Smooth muscle cell of bladder (primary cell): ENCODE measurements at places on chromosomes 11 and 22. TPM values are rescaled to one million over a fixed set of nuclear protein-coding genes. Genes with fewer than 3 reads are reported as not detected.

PHLDA2 gene
- total RNA-seq = 1.6 and 2.4 TPM in 2 replicates

MIOX gene
- not detected in 2 replicates for total RNA-seq

IFITM5 gene
- total RNA-seq = not detected in 2 replicates

MEI1 gene
- total RNA-seq = 0.46 and 1.1 TPM in 2 replicates

HNRNPUL2 gene
- 7.3 and 9.7 TPM in 2 replicates for total RNA-seq

CARNS1 gene
- total RNA-seq = under 0.01 and 0.09 TPM in 2 replicates

DERL3 gene
- total RNA-seq = 0.14 and 0.37 TPM in 2 replicates

CHRDL2 gene
- total RNA-seq = 0.09 and 0.14 TPM in 2 replicates

CARD18 gene
- not detected in 2 replicates for total RNA-seq

APLNR gene
- total RNA-seq = not detected in 2 replicates

C11orf65 gene
- 0.83 and 1.3 TPM in 2 replicates for total RNA-seq

KIF18A gene
- total RNA-seq = 2.6 and 5.5 TPM in 2 replicates

ADM2 gene
- total RNA-seq = 1.4 and 2.4 TPM in 2 replicates

CARD16 gene
- 25.2 and 38.7 TPM in 2 replicates for total RNA-seq

OR4C11 gene
- total RNA-seq = not detected in 2 replicates

PTPN5 gene
- total RNA-seq = under 0.01 TPM in 1 of 2 replicates, not detected in the other

LDLRAD3 gene
- 4.3 and 10.8 TPM in 2 replicates for total RNA-seq

NAALADL1 gene
- 23.9 and 27.7 TPM in 2 replicates for total RNA-seq

CATSPER1 gene
- total RNA-seq = 0.14 TPM in 1 of 2 replicates, not detected in the other

KCNK4 gene
- total RNA-seq = not detected in 2 replicates

GGT1 gene
- total RNA-seq = 4.3 and 5.7 TPM in 2 replicates

ESRRA gene
- total RNA-seq = 22.3 and 26.5 TPM in 2 replicates

CLP1 gene
- 12.4 and 16.5 TPM in 2 replicates for total RNA-seq

TSGA10IP gene
- not detected in 2 replicates for total RNA-seq

CELSR1 gene
- 0.14 and 0.65 TPM in 2 replicates for total RNA-seq

ASPHD2 gene
- total RNA-seq = 2.0 and 2.5 TPM in 2 replicates

OR5P2 gene
- not detected in 2 replicates for total RNA-seq

CHRM1 gene
- total RNA-seq = not detected in 2 replicates
